Cardiac septum (tissue), 1 donor: ENCODE measurements at places on chromosomes 3 and 15. TPM values are rescaled to one million over a fixed set of nuclear protein-coding genes. Genes with fewer than 3 reads are reported as not detected.

- no peak for DNase-seq
Observed at GRCh38 chr15:29890336-29891095, 68.2 kb upstream of the TJP1 start.

GRCh38 chr3:28467414-28467813, 118.8 kb upstream of the AZI2 start:
- DNase-seq, result no peak

DNA sequence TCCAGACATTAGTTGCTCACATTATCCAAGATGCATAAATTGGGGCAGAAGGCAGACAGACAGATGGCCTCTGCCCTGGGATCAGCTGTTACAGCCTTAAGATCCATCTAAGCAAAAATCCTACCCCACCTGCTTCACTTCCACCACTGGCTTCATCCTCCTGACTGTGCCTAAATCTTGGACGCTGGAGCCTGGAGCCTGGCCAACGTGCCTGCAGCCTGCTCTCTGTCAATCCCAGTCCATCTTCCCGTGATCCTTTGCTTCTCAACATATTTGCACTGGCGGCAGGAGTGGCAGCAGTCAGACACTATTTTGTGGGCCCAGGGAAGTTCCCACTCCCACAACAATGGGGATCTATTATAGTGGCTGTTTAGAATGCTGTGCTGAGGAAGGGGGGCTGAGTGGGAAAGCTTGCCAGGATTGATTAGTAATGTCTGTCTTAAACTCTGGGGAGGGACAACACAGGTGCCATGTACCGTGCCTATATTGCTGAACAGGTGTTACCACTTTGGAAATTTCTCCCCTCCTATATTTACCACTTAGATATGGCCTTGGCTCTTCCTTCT, 121.2 kb downstream of the MEGF11 start:
- DNase-seq, result no peak

DNA sequence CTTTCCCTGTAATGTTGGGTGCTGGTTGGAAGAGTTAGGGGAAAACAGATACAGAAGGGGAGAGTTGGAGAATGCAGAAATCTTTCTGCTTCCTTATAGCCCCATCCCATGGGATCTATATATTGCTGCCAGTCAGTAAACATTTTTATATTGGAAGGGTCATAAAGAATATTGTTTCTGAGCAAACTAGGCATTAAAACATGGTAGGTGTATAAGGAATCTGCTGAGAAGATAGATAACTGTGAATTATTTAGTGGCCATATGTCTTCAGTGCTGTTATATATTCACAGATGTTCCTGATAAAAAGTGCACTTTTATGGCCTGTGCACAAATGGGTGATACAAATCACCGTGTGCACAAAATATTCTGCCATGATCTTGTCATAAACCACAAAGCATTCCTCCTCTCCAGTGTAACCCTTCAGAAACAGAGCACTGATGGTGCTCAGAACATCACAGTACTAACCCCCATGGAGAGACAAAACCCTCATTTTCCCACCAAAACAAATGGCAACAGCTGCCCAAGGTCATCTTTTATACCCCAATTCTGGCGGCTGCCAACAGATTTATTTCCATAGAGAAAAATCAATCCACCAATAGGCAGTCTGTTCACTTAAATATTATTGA, 269.3 kb downstream of the SLC9A9 start:
- no peak for DNase-seq

GRCh38 chr3:122299872-122300460, 25.1 kb upstream of the CSTA start:
- DNase-seq, result no peak

- no peak for DNase-seq
Observed at GRCh38 chr3:72134989-72135451, 350.1 kb upstream of the PROK2 start.

GRCh38 chr3:4655145-4656045, 162.2 kb downstream of the ITPR1 start:
- no peak for DNase-seq

- peak; percentile 81 for DNase-seq
Observed at GRCh38 chr3:64890006-64890405, 202.2 kb upstream of the ADAMTS9 start.

The SLC9C1 gene
- 3.9 TPM for total RNA-seq

The CCDC54 gene
- not detected for total RNA-seq

GRCh38 chr3:41418961-41419691, 219.8 kb downstream of the CTNNB1 start:
- no peak for DNase-seq

DNA sequence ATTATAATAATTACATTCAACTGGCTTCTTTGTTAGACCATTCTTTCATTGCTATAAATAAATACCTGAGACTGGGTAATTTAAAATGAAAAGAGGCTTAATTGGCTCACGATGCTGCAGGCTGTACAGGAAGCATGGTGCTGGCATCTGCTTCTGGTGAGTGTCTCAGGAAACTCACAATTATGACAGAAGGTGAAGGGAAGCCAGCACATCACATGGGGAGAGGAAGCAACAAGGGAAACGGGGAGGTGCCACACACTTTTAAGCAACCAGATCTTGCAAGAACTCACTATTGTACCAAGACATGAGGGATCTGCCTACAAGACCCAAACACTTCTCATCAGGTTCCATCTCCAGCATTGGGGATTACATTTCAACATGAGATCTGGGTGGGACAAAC, 413.1 kb upstream of the ARRDC4 start:
- DNase-seq, result no peak

The MORC1 gene
- not detected for total RNA-seq

DNA sequence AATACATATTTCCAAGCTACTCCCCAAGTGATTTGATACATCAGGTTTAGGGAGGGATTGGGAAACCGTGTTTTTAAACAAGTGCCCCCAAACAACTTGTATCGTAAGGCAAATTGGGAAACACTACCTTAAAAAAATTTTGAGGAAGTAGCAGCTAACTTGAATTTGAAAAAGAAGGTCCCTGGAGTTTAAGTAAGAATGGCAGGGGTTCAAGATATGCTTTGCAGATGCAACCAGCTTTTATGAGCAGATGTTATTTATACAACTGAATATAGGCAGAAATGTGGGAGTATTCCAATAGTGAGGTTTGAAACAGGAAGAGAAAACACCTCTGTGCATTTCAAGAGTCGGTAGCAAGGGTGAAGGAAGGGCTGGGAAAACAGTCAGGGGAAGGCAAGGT, 139.6 kb downstream of the IL20RB start:
- DNase-seq, result no peak

The COPS2 gene
- total RNA-seq, result 71.6 TPM

The NMNAT3 gene
- 9.7 TPM for total RNA-seq

- no peak for DNase-seq
Observed at GRCh38 chr3:24340966-24341365, 153.7 kb downstream of the THRB start.

The FGD5 gene
- total RNA-seq, result 15.6 TPM
